ENCODE measurements at places on chromosomes 16 and 17. TPM values are rescaled to one million over a fixed set of nuclear protein-coding genes. Genes with fewer than 3 reads are reported as not detected.
A peak's percentile ranks its signal among the peaks of the same experiment; 100 is the strongest.

SYNRG gene
- 30.8 TPM for total RNA-seq

TMEM238L gene
- not detected for total RNA-seq

GPR142 gene
- not detected for total RNA-seq

C16orf86 gene
- 2.3 TPM for total RNA-seq

SLC47A2 gene
- 1.7 TPM for total RNA-seq

PYDC1 gene
- total RNA-seq = not detected

SLC35G6 gene
- total RNA-seq = 1.3 TPM

CPHXL2 gene
- 0.73 TPM for total RNA-seq

CBX2 gene
- 16.6 TPM for total RNA-seq

DNA sequence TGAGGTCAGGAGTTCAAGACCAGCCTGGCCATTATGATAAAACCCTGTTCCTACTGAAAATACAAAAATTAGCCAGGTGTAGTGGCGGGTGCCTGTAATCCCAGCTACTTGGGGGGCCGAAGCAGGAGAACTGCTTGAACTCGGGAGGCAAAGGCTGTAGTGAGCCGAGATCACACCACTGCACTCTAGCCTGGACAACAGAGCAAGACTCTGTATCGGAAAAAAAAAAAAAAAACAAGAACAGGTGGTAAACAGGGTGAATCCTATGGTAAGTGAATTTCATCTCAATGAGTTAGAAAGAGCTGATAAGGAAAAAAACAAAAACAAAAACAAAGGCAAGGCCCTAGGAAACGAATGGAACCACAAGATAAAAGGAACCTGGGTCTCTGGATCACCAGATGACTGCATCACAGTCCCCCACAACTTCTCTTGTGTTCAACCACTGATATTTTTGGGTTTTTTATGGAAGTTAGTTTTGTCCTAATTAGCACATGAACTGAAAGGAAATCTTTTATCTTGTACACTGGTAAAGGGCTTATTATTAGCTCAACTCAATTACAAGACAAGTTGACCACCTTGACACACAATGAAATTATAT lies 21.0 kb downstream of the GLG1 start:
- ATAC-seq = no peak

DNA sequence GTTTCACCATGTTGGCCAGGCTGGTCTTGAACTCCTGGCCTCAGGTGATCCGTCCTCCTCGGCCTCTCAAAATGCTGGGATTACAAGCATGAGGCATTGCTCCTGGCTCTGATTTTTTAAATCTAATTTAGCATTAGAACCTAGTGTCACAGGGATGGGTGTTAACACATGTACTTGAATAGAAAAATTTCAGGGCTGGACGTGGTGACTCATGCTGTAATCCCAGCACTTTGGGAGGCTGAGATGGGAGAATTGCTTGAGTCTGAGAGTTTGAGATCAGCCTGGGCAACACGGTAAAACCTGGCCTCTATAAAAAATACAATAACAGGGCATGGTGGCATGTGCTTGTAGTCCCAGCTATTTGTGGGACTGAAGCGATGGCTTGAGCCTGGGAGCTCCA lies 6.0 kb upstream of the RNF135 start:
- no peak for ATAC-seq

- ATAC-seq = peak; percentile 4
These were observed 55.8 kb upstream of the GSE1 start for GRCh38 chr16:85557083-85557970.

GRCh38 chr17:31595076-31595475 lies 203.6 kb downstream of the RAB11FIP4 start:
- no peak for ATAC-seq

GRCh38 chr16:1792836-1793577 lies 498 bp downstream of the IGFALS start:
- peak; percentile 1 for ATAC-seq

GRCh38 chr16:9402293-9402860 lies 310.9 kb downstream of the HAPSTR1 start:
- no peak for ATAC-seq

DNA sequence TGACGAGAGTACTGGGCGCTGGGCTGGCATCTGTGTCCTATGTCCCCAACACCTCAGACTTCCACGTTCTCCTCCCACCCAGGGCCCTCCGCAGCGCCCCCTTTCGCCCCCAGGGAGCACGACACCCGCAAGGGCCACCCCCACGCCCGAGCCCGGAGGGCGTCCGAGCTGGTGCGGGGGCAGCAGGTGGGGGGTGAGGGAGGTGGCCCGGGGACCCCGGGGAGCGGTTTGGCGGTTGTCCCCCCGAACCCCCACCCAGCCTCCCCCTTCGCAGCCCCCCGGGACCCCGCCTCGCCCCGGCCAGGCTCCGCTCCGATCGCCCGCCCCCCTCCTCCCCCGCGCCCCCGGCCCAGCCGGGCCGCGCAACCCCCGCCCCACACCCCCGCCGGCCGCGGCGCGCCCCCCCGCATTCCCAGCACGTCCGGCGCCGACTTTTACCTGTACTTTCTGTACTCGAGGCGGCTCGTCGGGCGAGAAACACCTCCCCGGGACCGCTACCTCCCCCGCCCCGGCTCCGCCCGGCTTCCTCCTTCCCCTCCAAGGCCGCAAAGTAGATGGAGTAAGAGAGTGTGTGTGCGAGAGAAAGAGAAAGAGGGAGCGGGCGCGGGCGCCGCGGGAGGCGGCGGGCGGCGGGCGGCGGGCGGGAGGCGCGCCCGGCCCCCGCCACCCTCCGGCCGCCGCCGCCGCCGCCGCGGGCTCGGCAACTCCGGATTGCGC lies 901 bp downstream of the CDYL2 start:
- ATAC-seq = no peak

DNA sequence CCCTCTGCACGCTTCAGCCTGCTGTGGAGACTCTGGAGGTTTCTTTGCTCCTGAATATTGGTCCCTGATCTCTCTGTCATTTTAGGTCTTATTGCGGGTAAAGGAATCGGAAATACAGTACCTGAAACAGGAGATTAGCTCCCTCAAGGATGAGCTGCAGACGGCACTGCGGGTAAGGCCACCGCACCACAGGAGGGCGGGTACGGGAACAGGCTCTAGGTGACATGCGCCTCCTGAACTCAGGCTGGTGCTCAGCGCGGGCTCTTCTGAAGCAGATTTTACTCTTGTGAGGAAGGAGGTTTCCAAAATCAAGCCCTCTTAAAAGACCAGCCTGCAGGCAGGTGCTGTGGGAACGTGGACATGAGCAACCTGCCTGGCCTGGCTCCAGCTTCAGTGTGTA lies 29.8 kb downstream of the PLD6 start:
- no peak for ATAC-seq

- ATAC-seq = peak; percentile 85
These were observed at the start of the genes KCTD19 and LRRC36 for GRCh38 chr16:67326472-67327309. Gene KCTD19, minus strand, starts transcription at chr16:67326741. Its CDS starts 34 bp downstream, at chr16:67326707. Gene LRRC36, plus strand, starts transcription at chr16:67326815. Its CDS starts 48 bp downstream, at chr16:67326863.

DNA sequence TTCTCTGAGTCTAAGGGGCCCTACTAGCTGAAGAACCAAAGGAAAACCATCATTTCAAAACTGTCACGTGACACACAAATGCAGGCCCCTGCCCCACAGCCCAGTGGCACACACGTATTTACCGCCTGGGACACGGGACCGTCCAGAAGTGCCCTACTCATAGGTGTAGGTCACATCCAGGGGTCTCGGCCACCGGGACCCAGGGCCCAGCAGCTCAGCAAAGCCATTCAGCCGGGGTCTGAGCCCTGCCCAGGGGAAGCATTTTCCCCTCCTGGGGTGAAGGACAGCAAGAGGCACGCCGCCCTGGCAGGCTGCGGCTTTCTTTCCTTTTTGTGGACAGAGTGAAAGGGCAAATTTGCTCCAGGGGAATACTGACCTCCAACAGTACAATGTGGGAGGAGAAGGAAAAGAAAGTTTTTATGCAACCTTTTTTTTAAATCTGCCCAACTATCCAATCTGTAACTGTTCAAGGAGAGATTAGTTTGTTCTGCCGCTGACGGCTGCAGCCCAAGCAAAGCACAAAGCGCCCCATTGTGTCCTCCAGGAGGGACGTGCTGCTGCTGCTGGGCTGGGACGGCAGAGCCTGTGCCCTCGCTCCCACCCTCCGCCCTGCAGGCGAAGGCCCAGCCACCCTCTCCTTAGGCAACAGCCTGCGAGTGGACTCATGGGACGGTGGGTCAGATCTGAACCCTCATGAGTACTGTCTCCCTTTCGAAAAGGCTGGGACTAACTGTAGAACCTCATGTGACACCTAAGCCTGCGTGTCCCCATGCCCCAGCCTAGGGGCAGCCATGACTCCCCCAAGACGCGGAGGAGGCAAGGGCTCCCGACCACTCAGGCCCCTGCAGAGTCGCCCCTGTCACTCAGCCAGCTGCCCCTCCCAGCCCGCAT lies 21.3 kb downstream of the SLC7A5 start:
- ATAC-seq = peak; percentile 50

GRCh38 chr16:72240466-72240865 lies 68.5 kb upstream of the PMFBP1 start:
- ATAC-seq = no peak

DNA sequence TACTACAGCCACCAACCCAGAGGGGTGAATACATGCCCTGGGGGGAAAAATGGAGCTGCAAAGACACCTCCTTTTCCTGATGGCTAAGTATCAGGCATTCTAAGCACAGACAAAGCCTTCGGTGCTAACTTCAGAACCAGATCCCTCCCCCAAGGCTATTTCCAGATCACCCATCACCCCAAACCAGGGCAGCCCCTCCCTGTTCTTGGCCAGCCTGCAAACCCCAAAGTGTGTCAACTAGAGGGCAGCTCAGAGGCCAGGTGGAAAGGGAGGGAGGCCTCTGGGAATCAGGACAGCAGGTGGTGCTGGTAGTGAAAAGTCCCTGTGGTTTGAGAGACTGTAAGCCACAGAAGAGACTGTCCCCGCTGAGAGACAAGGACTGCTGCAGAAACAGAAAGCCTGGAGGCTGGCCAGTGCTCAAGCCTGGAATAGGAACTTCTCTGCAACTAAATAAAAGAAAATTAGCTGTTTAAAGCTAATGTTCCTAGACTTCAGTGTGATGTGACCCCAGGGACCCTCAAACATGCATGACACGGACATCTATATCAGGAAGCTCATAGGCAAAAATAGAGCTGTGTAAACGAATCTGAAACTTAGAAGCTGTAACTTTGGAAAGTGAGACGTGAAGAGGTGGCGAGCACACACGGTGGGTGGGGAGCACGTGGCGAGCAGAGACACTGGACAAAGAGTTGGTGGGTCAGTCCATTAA lies 9.1 kb downstream of the TUBG1 start:
- peak; percentile 65 for ATAC-seq

DNA sequence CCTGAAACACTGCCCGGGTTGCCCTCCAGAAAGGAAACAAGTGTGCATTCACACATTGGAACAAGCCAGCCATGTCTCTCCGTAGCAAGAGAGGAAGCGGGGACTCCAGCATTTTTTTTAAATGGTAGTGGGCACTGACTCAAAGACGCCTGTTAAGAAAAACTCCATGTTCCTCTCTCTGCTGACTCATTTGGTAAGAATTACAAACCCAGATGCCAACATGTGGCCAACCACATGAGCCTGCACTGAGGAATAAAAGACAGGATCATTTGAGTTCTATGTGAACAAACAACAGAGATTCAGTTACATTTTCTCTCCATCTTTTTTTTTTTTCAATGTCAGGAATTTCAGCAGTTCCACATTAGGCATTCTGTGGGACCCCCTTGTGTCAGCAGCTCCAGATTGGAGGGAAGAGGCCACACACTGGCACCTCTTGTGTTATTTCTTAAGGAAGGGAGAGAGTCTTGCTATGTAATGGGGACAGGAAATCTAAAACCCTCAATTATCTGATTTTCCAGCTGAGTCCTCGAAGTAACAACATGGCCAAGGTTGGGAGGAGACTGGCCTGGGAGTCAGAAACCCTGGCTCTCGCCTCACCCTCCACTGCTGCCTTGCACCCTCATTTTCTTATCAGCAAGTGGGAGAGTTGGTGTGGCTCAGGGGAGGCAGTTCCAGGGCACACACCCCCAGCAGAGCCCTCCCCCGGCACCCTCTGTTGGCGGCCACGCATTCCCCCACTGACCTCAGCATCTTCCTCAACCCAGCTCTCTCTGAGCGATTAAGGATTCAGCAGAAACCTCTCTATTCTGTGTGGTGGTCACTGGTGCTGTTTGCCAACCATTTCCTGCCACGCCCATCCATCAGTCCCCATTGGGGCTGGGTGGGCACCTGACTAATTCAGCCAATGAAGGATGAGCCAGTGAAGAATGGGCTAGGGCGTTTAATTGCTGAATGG lies 173.0 kb downstream of the FOXL1 start:
- no peak for ATAC-seq

- no peak for ATAC-seq
These were observed 26.8 kb downstream of the RNF157 start for GRCh38 chr17:76213491-76213890.

DNA sequence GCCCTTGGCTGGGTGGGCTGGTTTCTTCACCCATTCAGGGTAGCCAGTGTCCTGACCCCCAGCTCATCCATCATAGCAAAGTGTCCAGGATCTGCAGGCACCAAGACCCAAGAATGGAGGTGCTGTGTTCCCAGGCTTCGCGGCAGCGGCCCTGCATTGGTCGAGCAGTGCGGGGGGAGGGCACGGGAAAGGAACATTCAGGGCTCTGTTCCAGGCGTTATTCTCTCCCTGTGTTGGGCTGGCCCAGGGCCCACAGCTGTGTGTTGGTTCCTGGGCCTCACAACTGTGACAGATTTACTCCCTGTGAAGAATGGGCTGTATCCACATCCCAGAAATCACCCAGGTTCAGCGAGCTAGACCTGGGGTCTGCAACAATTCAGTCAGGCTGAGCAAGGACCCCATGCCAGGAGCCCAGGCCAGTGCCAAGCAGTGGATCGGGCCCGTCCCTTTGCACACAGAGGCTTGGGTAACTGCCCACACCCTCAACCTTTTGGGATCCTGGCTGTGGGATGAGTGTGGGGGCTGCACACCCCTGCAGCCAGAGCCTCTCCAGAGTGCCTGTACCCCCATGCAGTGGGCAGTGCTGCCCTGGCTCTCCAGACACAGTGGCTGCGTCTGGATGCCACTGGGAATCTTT lies 10.0 kb downstream of the GPT2 start:
- no peak for ATAC-seq

DNA sequence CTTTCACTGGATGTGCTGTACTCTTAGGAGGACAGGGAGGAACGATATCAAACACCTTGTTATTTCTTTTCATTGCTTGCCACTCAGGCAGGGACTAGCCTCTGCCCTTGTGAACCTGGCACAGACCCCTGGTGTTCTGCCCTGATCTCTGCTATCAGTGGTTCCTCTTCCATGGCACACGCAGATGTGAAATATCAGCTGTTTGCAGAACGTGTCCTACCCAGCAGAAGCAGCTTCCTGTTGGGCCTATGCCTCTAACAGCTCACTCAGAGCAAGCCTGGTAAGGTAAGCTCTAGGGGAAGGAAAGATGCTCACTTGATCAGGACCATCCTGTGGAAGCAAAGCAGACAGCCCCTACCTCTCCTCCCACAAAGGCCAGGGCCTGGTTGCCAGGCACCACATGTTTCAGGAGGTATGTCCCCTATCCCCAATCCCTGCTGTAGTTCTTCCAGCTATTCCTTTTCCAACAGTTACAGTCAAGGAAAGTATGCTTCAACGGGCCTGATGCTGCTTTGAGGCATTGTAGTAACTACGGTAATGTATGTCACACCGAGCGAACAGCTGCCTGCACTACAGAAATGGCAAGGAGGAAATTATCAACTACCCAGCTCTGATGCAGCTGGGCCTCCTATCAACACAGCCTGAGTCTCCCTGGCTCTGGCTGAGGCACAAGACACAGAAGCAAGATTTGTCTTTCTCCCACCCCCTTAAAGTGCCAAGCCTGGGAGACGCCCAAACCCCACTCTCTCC lies 41.3 kb upstream of the GFOD2 start:
- ATAC-seq = no peak
